ENCODE measurements at places on chromosomes 2 and 18.

GRCh38 chr2:201171259-201171814 is 11.6 kb upstream of the CASP10 start:
- DNase-seq, result no peak

DNA sequence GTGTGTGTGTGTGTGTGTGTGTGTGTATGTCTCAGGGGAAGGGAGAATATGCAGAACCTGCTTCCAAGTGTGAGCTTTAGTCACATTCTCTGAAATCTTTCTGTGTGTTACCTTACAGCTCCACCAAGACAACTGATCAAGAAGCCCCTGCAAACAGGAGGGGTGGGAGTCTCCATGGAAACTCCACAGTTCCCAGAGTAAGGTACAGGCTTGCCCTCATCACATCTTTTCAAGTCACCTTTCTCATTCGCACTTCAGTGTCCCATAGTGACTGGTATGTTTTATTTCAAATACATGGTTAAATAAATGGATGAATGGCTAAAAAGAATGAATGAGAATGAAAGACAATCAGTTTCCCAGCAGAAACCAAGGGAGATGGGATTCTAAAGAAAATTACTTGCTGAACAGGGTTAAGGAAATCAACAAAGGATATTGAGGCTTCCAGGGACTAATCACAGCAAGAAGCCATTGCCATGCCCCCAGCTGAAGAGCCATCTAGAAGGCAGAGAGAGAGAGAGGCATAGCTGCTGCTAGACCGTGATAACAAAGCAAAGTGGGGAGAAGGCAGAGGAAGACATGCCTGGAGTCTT is 987.2 kb upstream of the CELF4 start:
- DNase-seq, result no peak

DNA sequence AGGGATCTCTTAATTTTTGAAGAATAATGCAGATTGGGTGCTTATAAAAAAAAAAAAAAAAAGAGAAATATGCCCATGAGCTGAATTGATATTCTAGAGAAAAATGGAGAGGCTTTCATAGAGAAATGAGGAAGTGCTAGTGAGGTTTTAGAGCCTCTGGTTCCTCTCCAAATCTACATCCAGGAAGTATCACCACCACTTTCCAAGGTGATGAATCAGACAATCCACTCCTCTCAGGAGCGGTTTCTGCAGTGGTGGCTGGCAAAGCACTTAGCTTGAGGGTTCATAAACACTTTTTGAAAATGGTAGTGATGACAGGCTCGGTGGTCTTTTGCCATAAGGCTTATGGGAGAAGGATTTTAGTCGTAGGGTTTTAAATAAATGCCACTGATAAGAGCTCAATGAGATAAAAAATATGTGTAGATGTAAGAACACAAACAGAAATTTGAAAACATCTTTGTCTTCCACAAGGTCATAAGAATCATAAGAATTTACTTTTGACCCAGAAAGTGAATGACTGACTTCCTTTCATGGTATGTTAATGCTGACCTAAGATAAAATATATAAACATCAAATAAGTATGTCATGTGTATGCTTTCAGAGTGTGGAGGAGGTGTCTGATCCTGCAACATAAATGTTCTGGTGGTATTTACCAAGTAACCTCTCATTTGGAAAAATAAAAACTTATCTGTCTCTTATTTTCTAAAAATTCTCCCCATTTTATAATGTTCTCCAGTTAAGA is 42.1 kb upstream of the DSG1 start:
- DNase-seq, result no peak

DNA sequence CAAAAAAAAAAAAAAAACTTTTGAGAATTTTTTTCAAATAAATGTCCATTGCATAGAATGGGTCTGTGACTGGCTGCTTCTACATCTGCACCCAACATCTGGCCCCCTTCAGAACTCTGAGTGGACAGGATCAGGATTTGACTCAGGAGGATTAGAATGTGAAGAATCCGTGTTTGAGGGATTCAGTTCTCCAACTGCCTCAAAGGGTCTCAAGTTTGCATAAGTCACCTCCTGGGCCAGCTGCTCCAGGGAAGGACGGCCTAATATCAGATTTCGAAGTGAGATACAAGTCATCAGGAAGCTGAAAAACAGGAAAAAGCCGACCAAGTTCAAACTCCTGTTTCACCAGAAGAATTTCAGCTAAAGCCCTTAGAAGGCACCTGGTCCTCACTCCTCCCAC is 10.9 kb downstream of the MAT2A start:
- no peak for DNase-seq

DNA sequence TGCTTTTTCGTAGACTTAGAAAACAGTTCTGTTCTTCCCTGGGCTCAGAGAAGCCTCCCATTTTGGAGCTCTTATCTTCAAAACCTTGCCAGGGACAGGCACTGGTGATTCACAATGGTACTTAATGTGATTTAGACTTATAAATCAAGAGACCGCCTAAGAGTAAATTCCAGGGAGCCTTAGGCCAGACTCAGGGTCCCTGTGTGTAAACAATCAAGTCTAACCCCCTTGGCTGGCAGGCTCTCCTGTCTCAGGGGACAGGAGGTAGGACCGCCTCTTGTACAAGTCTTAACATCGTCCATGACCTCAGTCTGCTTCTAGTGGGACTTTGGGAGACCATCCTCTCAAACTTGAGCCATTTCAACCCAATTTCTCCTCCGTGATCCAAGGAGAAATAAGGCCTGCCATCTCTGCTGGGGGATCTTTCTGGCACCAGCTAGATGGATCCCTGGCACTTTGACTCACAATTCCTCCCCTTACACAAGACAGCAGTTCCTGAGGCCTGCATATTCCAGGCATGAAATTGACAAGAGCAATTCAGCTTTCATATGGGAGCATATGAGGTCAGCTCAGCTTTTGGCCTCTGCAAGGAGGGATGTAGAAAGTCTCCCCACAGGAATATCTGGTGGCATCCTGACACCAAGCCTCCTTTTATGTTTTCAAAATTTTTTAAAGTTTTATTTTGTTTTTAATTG is 487.0 kb downstream of the TNS1 start:
- no peak for DNase-seq
